Kidney epithelial cell (primary cell): ENCODE measurements at places on chromosomes 3 and 15.
A peak's percentile ranks its signal among the peaks of the same experiment; 100 is the strongest.

- DNase-seq: no peak
These were observed 97.9 kb downstream of the PLD1 start for GRCh38 chr3:171712171-171712938.

DNA sequence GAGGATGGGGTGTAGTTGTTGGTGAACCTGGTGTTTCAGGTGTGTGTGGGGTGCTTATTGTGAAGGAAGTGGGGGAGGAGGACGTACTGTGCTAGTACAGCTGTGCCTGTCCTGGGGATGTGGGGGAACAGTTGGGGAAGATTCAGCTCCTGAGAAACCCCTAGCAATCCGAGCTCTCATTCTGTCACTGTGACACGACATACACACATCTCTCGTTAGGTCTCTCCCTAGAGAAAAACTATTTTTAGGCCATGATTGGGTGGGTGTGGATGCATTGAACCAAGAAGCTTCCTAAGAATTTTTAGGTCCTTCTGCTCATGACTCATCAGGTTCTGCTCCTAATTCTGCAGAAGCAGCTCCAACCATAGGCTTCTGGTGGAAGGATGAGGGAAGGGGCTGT lies 54.3 kb downstream of the SLC30A4 start:
- DNase-seq: no peak

DNA sequence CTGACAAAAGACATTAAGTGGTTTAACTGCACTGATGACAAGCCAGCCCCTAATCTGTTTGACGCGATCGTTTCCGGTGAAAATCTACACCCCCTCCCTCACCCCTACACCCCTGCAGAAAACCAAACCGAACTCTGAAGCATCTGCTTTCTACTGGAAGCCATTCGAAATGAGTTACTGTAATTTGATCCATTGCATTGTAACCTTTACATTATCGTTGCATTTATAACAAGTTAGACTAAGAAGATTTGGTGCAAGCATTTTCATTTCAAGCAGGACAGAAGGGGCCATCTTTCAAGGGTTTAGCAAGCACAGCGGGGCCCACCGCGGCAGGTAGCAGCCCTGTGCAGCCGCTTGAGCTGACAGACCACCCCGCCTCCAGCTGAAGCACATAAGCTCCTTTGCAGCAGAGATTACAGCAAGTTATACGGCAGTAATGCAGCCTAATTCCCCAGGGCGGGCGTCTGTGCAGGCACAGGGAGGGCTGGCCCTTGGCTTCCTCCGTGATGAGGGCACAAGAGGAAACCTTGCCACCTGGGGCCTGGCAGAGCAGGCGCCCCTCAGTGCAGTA lies 79.3 kb downstream of the CHSY1 start:
- no peak for DNase-seq

DNA sequence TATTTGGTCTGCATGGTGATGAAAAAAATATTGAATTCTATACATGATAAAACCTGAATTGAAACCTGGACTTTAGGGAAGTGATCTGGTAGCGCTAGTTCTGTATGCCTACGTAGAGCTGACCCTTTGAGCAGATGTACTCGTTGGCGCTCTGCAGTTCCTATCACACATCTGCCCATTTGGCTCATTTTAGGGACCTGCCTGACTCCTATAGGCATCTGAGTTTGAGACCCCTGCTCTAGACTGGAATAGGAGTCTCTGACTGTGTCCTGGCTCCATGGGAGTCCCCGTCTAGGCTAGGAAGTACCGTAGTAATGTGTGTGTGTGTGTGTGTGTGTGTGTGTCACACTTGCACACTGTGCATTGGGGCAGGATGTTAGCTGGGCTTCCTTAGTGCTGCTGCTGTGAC lies 21.2 kb downstream of the STARD5 start:
- DNase-seq: no peak

GRCh38 chr3:13019243-13020095 lies 53.8 kb downstream of the IQSEC1 start:
- DNase-seq: peak; percentile 38

DNA sequence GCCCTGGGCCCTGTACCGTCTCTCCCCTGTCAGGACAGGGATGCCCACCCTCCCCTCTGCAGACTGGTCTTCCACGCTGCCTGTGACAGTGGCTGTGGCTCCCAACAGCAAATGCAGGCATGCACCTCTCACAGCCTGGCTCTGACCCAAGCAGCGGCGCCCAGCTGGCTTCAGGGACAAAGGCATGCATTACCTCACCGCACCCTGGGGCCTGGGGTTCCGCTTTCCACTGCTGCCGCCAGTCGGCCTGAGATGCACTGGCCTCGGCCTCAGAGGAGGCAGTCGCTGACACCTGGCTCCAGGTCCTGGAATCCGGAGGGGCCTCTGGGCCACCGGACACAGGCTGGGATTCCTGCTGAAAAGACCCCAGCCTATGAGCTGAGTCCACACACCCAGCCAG lies 70.3 kb downstream of the SCN5A start:
- no peak for DNase-seq

DNA sequence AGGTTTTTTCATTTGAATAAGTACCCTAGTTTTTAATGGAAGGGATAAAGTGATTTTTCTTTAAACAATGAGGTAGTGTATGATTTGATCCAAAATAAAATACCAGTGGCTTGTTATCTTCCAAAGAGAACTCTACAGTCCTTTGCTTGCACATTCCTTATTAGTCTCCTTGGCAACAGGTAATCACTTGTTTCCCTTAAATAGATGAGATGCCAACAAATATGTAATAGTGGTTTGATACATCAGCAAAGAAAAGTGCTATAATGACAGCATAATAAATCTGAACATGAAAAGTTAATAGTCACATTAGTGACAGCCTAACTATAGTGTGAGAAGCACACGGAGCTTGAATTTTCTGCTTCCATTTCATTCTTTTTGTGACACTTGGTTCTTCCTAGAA lies 360.2 kb downstream of the ZNF385D start:
- DNase-seq: no peak

- no peak for DNase-seq
These were observed 56.7 kb downstream of the DRD3 start for GRCh38 chr3:114122027-114122709.

- no peak for DNase-seq
These were observed 697.5 kb upstream of the CBLB start for GRCh38 chr3:106566277-106566676.

DNA sequence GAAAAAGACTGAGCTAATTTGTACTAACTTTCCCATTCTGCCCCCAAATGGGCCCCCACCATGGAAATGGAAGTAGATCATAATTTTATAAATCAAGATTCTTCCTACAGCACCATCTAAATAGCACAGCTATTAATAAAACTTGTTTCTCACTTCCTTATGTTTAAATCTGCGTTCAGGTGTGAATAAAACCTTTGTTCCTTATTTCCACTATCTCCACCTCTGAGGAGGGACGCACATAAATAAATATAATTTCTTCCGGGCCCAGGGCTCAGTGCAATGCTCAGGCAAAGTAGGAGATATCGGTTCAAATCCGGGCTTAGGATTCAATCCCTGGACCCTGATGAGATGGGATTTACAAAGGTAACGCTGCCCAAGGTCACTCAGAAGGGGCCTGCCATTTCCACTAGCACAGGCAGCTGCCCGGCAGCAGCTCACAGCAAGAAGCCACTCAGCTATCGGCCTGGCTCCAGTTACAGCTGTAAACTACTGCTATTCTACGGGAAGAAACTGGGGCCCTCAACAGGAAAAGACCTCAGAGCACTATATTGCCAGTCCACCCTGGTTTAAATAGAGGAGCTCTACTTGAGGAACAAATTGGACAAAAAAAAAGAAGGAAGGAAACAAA lies 52.5 kb downstream of the FOXP1 start:
- DNase-seq: no peak

GRCh38 chr3:61928776-61929314 lies 367.5 kb downstream of the PTPRG start:
- no peak for DNase-seq

DNA sequence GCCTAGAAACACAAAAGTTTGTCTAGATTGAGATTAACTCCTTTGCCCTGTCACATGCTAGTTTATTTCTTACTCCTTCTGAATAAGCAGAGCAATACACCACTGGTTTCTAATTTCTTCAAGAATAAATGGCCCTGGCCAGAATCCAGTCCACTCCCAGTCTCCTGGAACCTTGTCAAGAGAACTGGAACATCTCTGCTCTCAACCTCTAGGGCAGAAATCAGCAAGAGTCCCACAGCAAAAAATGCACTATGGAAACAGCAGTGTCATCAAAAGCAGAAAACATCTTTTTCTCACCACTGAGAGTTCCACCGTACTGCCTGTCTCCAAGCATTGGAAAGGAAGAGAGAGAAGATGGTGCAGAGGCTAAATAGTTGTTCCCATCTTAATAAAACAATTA lies 35.9 kb upstream of the PPP2R3A start:
- DNase-seq: no peak
